ENCODE measurements at places on chromosomes 5 and 9.

DNA sequence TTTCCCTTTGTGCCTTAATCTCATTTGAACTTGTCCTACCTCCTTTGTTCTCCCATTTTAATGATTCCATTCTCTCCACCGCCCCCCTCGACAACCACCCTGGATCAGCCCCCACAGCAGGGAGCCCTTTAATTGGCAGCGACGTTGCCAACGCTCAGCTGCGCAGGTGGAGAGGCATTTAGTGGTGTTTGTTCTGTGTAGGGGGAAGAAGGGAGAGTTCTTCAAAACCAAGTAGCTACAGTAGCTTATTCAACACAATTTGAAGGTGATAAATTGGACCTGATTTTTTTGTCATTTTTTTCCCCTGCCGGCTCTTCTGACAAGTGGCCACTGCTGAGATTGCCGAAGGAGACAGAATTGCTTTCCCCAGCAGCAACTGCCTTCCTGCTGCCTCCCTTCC is 499.1 kb downstream of the CDK5RAP2 start:
- DNase-seq: no peak

DNA sequence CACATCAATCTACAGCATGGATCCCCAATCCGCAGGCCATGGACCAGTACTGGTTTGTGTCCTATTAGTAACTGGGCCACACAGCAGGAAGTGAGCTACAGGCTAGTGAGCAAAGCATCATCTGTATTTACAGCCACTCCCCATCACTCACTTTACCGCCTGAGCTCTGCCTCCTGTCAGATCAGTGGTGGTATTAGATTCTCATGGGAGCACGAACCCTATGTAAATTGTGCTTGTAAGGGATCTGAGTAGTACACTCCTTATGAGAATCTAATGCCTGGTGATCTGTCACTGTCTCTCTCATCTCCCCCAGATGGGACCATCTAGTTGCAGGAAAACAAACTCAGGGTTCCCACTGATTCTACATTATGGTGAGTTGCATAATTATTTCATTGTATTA is 212.7 kb upstream of the FAM174A start:
- no peak for DNase-seq

DNA sequence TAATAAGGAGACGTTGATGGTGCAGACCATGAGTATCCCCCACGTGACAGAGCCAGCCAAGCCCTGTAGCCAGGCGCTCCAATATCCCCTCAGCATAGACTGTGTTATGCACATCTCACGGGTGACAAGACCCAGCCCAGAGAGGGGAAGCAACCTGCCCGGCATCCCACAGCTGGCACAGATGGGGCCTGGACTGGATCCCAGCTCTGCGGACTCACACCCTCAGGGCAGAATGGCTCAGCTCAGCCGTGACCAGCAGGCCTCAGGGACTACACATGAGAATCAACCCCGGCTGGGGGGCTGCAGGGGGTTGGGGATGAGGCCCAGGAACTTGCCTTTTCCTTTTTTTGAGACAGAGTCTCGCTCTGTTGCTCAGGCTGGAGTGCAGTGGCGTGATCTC is 11.7 kb downstream of the FIBCD1 start:
- DNase-seq: no peak

GRCh38 chr5:41968153-41968723 is 43.2 kb downstream of the FBXO4 start:
- no peak for DNase-seq

- no peak for DNase-seq
Observed at GRCh38 chr9:130789747-130790672, 45.0 kb upstream of the ABL1 start.

DNA sequence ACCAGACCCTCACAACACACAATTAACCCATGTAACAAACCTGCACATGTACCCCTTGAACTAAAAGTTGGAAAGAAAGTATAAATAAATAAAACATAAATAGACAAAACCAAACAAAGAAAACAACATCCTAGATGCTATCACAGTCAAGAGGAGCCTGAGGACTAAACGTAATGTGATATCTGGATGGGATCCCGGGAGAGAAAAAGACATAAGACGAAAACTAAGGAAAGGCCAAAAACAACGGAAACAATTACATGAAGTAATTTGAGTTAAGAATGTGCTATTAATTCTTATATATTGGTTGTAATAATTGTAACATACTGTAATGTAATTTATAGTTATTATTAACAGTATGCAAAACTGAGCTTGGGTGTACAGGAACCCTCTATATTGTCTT is 793.9 kb downstream of the SEMA5A start:
- DNase-seq: no peak

GRCh38 chr5:83177803-83178202 is 100.5 kb downstream of the XRCC4 start:
- DNase-seq: no peak

DNA sequence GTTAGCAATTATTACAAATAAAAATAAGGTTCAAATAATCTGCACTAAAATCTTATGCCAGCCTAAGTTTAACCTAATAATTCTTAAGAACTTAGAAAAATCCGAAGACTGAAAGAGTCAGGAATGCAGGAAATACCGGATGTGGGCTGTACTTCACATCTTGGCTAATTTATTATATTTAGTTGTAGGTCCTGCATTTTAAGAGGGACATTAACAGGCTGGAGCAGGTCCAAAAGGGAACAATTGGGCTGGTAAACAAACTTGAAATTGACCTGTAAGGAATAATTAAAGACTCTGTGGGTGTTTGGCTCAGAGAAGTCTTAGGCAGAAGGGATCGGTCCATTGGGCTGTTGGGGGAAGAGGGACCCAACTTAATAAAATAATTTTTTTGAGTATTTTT is 18.4 kb downstream of the GLRA1 start:
- no peak for DNase-seq

- DNase-seq: no peak
Observed at GRCh38 chr9:76203373-76203772, 190.9 kb downstream of the RFK start.

DNA sequence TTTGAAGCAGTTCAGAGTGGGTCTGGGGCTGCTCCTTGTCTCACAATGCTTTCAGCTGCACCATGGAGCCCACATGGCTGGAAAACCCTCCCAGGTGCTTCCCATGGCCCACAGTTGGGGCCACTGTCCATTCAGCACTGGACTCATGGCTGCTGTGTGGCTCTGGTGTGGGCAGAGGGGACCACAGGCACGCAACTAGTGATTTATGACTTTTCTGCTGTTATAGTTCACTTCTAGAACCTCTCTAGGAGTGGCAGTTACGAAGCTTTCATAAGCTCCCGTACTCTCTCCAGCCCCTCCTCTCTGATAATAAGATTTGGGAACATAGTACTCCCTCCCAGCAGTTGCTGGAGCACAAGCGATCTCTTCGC is 29.0 kb downstream of the GLRA1 start:
- DNase-seq: no peak

GRCh38 chr5:88515881-88516819 is 247.5 kb upstream of the TMEM161B start:
- DNase-seq: no peak

- DNase-seq: no peak
Observed at GRCh38 chr9:84841931-84842330, 172.4 kb downstream of the NTRK2 start.

DNA sequence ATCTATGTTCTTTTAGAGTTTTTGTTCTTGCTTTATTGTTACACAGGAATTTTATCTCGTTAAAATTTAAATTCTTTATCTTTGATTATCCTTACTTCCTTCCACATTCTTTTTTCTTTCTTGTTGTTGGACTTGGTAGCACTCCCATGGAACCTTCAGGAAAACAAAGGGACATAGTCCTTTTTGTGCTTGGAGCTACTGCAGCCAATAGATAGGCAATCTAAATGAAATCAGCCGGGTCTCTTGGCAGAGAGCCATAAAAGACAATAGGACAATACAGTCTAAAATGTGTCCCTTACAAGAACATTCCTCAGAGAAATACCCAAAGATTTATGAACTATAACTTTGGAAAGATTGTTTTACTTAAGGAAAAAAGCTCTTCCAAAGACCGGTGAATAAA is 548.1 kb upstream of the C9orf72 start:
- no peak for DNase-seq

DNA sequence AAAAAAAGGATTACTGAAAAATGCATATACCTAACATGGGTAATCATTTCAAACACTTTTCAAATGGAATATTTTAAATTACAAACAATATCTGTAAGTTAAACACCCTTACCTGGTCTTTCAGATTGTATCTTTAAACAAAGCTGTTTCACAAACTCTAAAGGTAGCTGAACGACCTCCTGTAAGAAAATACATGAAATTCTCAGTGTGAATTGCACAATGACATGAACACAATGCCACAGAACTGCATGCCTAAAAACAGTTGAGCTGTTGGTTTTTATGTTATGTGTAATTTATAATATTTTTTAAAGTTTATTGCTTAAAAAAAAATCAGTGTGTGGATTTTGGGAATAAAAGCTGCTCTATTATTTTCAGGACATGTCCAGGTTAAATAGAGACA is 17.5 kb downstream of the IPPK start:
- no peak for DNase-seq

- no peak for DNase-seq
Observed at GRCh38 chr9:78598120-78598519, 301.2 kb downstream of the PSAT1 start.

DNA sequence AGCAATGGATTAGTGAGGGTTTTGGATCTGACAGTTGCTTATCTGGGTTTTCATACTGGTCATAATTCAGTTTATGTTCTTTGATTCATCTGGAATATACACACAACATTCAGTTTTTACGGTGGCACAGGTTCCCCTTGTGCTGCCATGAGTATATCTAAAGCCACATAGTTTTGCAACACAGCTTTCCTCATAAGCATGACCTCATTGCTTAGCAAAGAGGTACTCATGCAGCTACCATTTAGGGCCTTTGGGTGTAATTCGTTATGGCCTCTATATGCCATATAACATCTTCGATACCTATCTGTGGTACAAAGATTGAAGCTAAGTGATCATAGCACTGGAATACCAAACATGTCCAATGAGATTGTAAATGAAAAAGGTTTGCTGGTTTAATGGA is 2.9 kb upstream of the RBM22 start:
- DNase-seq: no peak
